NCI-H1417 (cell line): ENCODE measurements at places on chromosomes 3 and 15.
A peak's percentile ranks its signal among the peaks of the same experiment; 100 is the strongest.

- DNase-seq = peak; percentile 66
Measured at GRCh38 chr3:137946356-137946973, 63.5 kb upstream of the CLDN18 start.

DNA sequence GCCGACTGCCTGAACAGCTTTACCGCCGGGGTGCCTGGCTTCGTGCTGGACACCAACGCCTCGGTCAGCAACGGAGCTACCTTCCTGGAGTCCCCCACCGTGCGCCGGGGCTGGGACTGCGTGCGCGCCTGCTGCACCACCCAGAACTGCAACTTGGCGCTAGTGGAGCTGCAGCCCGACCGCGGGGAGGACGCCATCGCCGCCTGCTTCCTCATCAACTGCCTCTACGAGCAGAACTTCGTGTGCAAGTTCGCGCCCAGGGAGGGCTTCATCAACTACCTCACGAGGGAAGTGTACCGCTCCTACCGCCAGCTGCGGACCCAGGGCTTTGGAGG, 815 bp downstream of the SPINT1 start:
- DNase-seq = peak; percentile 66

DNA sequence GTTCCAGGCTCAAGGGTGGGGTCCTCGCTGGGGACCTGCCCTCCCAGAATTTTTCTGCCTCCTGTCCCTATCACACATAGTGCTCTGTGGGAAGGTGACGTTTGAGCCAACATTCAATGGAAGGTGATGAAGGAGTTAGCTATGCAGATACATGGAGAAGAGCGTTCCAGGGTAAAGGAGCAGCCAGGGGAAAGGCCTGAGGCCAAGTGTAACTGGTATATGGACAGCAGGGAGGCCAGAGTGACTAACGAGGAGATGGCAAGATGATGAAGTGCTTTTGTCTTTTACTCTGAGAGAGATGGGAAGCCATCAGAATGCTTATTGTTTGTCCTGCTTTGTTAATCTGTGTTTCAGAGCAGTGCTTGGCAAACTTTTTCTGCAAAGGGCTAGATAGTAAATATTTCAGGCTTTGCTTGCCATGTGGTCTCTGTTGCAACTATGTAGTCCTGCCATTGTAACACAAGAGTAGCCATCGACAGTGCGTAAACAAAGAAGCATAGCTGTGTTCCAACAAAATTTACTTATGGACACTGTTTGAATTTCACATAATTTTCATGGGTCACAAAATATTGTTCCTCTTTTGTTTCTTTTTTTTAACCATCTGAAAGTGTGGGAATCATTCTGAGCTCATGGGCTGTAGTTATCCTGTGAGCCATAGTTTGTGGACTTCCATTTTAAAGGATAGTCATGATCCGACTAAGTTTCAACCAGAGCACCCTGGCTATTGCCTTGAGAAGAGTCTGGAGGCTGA, 25.8 kb upstream of the PIAS1 start:
- DNase-seq = no peak

DNA sequence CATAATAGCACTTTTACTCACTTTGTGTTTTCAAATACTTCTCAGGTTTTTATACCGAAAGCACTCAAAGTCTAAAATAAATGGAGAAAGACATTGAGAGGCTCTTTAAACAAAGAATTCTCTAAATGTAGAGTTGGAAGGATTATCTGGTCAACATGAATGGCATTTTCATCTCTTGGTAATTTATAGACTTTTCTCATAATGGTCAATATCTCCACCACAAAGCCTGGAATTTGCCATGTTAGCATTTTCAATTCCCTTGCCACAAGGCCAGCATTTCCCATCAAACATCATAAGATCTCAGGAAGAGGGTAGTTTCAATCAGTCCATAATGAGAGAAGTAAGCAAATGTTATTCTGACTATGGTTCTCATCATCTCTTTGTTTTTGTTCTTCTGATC, 293.0 kb downstream of the CADM2 start:
- no peak for DNase-seq

GRCh38 chr3:117128872-117129271, 419.3 kb downstream of the TUSC7 start:
- DNase-seq = no peak

GRCh38 chr15:61671736-61672135, 388.5 kb downstream of the VPS13C start:
- DNase-seq = no peak

- DNase-seq = no peak
Measured at GRCh38 chr3:128326051-128326823, 140.5 kb downstream of the DNAJB8 start.

DNA sequence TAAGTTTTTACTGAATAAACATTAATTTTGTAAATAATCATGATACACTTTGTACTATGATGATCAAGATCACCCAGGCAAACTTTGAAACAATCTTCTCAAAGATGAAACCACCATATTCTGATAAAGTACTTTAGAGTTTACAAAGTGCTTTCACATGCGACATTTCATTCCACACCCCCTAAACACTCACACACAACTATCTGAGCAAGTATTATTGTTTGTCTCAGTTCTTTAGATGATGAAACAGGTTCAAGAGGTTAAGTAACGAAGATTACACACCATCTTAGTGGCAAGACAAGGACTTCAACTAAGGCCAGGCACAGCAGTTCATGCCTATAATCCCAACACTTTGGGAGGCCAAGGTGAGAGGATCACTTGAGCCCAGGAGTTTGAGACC, 37.6 kb downstream of the ZNF148 start:
- no peak for DNase-seq

- DNase-seq = no peak
Measured at GRCh38 chr15:99139276-99139675, 34.4 kb downstream of the SYNM start.

DNA sequence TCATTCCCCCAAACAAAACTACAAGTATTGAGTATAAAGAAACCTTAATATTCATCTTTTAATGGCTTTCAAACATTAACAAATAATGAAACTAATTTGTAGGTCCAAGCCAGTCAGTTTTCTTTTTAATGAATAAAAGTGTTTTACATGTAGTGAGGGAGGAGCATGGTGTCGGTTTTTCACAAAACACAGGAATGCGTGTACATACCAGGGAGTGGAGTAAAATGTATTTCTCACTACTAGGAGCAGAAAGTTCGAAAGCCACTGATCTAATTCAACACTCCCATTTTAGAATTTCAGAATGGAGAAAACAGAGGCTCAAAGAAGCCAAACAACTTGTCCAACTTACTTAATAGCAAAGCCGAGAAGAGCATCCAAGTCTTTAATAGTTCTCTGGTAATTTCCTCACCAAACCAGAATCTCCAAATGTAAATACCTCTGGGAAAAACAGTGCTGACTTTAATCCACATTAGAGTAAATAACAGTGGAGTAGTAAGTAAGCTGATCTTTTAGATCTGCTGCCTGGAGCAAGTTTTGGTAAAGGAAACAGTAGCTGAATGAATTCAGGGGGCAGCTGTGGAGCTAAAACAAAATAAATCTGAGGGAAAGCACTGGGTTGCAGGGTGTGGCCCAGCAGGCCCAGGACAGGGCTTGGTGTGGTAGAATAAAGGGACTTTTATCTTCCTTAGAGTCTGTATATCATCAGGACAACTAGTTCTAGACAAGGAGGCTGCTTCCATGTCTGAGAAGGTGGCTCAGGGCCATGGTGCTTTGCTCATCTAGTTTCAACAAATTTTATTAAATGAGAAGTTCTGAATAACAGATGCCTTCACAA, 7.9 kb downstream of the ANP32A start:
- no peak for DNase-seq

DNA sequence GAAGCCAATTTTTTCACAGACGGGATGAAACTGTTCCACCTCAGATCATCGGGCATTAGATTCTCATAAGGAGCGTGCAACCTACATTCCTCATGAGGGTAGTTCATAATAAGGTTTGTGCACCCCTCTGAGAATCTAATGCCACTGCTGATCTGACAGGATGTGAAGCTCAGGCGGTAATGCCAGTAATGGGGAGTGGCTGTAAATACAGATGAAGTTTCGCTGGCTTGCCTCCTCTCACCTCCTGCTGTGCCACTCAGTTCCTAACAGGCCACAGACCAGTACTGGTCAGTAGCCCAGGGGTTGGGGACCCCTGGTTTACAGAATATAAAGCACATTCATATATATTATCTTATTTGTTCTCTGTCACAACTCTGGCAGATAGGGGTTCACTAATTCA, 2.1 kb upstream of the LIMD1 start:
- no peak for DNase-seq

GRCh38 chr15:96947296-96948229, 617.1 kb downstream of the NR2F2 start:
- no peak for DNase-seq

- no peak for DNase-seq
Measured at GRCh38 chr15:67771189-67771800, 54.0 kb upstream of the SKOR1 start.

DNA sequence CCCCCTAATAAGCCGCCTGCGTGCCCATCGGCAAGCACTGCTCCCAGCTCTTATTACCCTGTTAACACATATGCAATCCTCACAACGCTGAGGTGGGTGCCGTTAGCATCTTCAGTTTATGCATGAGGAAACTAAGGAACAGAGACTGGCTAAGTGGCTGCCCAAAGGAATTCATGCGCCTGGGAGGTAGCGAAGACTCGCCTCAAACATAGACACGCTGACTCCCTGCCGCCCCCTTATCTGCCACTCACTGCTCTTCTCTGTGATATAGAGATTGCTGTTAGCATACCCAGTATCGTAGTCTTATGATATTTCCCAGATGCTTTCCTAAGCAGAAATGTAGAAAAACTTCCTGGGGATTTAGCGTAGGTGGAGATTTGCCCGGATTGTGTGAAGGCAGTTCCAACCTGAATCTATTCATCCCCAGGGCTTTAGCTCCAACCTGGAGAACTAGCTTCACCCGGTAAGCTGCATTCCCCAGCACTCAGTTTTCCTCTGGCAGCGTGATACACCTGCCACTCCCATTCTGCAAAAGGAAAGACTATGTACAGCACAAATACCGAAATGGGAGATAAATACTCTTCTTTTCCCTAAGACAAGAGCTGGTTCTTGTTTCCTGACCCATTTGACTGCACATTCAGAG, 23.7 kb upstream of the CD47 start:
- DNase-seq = no peak

- peak; percentile 33 for DNase-seq
Measured at GRCh38 chr3:141881702-141882101, 5.3 kb downstream of the ATP1B3 start.

GRCh38 chr3:52834871-52835501, at the start of gene MUSTN1:
Gene MUSTN1, minus strand, starts transcription at chr3:52835019. Its CDS starts 71 bp downstream, at chr3:52834948.
- DNase-seq = no peak

DNA sequence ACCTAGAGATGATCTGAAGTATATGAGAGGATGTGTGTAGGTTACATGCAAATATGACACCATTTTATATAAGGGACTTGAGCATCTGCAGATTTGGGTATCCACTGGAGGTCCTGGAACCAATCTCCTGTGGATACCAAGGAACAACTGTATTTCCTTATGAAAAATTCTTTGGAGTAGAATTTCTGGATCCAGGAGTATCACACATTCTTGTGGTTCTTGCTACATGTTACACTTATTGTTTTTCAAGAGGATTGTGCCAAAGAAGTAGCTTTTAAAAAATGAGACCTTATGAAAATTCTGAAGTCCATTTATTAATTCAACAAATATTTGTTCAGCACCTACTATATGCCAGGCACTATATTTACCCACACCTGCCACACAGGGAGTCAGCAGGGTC, 15.7 kb upstream of the TBC1D23 start:
- DNase-seq = no peak

DNA sequence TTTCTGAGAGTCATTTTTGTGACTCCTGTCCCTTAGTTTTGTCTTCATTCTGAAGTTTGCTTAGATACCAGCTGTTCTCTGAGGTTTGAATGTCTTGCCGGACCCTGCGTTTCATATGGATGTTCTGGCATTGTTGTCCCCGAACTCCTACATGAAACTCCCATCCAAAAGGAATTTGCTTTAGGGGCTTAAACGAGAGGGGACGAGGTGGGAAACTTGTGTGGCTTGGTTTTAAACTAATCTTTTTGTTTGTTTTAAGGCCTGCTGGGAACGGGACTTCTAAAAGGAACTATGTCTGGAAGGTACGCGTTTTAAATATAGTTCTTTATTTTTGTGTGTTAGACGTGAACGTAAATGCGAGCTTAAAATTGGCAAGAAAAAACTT, 679 bp downstream of the RPL35A start:
- no peak for DNase-seq

DNA sequence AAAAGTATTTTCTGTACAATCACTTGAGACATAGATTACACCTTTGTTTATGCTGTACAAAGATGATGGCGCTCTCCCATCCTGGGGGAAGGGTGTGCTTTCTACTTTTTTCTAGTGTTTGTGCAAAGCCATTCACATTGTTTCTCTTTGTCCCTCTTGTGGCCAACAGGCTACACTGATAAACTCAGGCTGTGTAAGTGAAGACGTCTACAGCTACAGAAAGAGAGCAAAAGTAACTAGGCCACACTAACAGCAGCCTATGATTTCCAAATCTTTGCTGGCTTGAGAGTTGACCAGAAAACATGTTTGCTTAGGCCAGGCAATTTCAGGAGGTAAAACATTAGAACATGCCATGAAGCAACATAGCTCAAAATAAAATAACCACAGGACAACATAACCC, 75.1 kb downstream of the FOXB1 start:
- peak; percentile 18 for DNase-seq

GRCh38 chr3:102398666-102399065, 36.1 kb upstream of the ZPLD1 start:
- DNase-seq = no peak

GRCh38 chr3:112013058-112013783, 14.5 kb downstream of the TAGLN3 start:
- peak; percentile 34 for DNase-seq

- DNase-seq = no peak
Measured at GRCh38 chr3:142188846-142189245, 36.5 kb downstream of the GK5 start.

- no peak for DNase-seq
Measured at GRCh38 chr15:100247228-100248225, 94.2 kb downstream of the ADAMTS17 start.

DNA sequence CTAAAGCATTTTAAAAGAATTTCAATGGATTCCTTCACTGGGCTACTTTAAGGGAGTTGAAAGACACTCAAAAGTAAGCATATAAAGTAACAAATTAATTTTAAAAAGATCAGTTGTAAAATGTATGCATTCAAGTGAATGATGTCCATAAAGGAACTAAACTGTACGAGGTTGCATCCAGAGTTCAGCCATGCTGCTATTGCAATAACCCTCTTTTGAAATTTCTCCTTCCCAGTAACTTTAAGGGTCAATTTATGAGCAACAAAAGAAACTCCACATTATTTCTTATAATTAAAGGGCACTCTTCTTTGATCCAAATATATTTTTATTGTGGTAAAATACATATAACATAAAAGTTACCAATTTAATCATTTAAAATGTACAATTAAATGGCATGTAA, 22.9 kb downstream of the BTLA start:
- DNase-seq = no peak
